ENCODE measurements at places on chromosomes 2 and 18.
A peak's percentile ranks its signal among the peaks of the same experiment; 100 is the strongest.

- DNase-seq, result no peak
Measured at GRCh38 chr2:237979331-237979730, 12.5 kb downstream of the UBE2F start.

DNA sequence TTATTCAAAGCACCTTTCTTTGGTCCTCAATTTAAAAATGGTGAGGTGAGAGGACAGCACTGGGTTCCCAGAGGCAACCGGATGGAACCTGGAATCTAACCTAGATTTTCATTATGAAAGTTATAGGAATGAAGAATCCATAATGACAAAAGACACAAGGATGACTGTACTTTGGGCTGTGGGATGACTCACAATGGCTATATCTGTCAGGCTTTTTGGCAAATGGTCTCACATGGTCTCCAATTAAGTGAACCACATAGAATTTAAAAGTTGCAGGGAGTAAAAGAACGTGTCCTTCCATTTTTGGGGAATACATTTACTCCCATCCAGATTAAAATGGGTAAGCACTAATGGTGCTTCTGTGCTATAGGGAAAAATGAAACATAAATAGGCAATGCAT, 31.8 kb upstream of the LYPD1 start:
- DNase-seq, result no peak

DNA sequence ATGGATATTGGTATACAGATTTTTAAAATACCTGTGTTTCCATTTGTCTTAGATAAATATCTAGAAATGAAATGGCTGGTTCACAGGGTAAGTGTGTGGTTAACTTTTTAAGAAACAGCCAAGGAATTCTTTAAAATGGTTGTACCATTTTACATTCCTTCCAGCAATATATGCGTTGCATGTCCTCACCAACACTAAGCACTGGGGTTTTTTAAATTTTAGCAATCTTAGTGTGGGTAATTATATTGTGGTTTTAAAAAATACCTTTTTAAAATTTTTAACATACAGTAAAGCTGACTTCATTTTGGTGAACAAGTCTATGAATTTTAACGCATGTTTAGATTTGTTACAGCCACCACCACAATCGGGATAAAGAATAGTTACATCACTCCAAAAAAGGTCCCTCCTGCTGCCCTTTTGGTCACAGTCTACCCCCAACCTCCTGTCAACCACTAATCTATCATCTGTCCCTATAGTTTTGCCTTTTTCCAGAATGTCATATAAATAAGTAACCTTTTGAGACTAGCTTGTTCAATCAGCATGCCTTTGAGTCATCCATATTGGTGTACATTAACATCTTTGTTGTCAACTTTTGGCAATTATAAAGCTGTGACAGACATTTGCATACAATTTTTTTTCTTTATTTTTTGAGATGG, 128.1 kb upstream of the MSTN start:
- no peak for DNase-seq

- no peak for DNase-seq
Measured at GRCh38 chr18:4631239-4631638, 176.1 kb upstream of the DLGAP1 start.

DNA sequence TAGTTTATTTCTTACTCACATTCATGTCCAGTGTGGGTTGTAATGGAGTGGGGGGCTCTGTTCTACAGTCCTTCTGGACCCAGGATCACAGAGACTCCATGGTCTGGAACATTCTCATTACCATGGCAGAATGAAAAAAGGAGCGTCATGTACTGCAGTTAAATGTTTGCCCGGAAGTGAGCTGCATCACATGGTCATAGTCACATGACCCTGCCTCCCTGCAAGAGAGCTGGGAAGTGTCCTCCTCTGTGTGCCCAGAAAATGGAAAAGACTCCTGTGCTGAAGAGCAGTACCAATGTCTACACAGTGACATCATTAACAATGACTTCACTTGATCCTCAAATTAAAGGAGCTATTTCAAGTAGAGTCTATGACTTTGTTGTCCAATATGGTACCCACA, 74.0 kb upstream of the ZBTB14 start:
- no peak for DNase-seq

- DNase-seq, result peak; percentile 64
Measured at GRCh38 chr2:46776687-46777327, 138.8 kb downstream of the MCFD2 start.
